ENCODE measurements at places on chromosomes 7 and 10.

DNA sequence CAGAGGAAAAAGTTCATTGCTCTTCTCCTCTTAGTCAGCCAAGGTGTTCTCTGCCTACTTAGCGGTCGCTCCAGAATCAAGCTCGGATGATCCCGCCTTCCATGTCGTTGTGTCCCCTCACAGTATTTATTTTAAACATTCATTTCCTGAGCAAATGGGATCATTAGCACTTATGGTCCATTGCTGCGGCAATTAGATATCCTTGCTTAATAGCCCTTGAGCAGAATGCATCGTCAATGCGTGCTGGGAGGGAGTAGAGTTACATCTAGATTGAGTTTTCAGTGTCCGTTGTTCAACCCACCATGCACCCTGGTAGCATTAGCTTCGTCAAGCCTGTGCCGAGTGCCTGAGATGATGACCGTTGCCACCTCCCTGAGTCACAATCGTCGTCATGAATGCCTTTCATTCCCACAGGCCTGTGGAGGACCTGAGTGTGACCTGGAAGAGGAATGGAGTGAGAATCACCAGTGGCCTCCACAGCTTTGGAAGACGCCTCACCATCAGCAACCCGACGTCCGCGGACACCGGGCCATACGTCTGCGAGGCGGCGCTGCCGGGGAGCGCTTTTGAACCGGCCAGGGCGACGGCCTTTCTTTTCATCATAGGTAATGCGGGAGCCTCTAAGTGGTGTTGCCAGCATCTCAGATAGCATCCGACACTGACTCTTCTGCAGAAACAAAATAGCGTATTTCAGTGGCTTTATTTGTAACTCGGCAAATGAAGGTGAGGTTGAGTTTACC, 650.4 kb downstream of the SDK1 start:
- DNase-seq, result no peak

GRCh38 chr7:5594616-5595544, 171.2 kb upstream of the TNRC18 start:
- no peak for DNase-seq

GRCh38 chr7:113137241-113137640, 18.9 kb upstream of the SMIM30 start:
- no peak for DNase-seq

DNA sequence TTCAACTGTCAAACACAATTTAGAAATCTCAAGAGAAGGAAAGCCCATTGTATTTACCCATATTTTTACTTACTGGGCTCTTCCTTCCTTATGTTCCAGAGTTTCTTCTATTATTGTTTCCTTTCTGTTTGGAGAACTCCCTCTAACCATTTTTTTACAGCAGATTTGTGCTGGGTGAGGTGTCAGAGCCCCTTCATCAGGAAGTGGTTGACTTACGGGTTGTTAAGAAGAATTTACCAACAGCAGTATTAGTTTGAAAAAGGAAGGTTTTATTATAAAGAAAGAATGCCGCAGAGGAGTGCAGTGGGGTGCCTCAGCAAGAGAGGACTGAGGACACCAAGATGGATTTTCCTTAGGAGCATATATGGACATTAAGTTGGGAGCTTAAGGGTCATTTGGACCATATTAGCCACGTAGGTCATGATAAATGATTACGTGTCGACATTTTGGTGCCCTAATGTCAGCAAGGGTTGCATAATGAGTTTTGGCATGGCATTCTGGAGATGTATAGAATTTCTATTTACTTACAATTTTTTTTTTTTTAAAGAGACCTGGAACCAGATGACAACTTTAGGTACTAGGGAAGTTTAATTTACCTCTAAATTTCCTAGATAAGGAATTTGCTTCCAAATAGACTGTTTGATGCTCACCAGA, 6.3 kb upstream of the TBATA start:
- DNase-seq, result no peak

DNA sequence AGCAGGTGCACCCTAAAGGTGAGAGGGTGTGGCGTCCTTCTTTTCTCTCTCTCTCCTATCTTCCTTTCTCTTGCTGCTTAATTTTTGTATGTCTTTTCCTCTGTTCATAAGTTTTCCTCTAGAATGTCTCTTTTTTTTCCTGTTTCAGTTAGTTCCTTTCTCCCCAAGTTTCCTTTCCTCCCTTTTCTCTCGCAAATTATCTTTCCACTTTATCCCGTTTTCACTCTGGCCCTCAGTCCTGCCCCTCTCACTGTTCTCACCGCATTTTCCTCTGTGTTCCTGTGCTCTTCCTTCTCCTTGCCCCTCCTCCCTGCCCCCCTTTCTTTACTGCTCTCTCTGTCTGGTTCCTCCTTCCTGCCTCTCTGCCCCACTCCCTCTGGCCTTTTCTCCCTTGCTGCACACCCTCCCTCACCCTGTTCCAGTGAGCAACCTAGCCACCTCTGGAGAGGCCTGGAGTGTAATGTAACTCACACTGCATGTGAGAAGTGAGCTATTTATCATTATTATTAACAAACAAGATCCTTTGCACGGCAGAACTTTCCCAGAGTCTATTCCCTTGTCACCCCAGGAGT, 158.5 kb downstream of the C10orf105 start:
- no peak for DNase-seq

DNA sequence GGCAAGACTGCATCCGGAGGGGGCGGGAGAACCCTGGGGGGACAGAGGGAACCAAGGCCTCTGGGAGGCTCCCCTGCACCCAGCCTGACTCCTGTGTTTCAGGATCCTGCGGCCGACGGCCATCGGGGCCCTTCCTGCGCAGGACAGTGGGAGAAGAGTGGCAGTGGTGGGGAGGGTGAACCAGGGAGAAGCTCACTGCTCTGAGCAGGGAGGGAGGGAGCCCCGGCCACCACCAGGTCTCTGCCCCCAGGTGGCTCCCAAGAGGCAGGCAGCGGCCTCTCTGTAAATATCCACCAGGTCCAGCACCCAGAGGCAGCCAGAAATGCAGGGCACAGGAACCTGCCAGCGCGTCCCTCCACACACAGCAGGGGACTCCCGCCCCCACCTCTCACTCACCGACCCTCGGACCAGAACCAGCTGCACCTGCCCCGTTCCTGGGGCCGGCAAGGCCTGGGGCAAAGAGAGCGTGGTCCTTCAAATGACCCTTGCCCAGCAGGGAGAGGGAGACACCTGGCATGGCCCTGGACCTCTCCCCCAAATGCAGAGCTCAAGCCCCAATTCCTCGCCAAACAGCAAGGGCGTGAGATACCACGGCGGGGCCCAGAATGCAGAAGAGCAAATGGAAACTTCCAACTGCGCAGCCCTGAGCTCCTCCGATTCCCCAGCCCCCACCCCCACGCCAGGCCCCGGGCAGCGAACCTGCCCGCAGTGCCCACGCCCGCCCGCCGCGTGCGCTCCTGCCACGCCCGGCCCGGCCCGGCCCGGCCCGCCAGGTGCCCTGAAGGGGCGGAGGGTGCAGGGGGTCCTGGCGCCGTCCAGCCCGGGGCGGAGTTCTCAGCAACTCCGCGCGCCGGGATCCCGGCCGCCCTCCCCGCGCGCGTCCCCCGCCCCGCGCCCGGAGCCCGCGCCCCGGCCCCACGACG, 805 bp downstream of the RASGEF1A start:
- DNase-seq, result peak; percentile 24

DNA sequence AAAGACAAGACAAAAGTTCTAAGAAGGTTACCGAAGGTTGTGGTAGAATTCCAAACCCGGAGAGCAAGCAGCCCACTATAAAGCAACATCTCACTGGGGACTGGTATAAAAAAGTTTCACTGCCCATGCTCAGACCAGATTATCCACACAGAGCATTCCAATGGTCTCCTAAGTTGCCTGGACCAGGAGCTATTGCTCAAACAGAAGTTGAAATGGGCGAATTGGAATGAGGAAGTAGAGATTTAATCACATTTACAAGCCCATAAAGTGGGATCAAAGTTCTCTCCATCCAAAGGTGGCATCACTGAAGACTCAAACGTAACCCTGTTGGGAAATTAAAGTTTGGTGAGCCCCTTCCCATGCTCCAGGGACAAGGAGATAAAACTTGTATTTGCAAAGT, 19.8 kb downstream of the OR2F1 start:
- no peak for DNase-seq

DNA sequence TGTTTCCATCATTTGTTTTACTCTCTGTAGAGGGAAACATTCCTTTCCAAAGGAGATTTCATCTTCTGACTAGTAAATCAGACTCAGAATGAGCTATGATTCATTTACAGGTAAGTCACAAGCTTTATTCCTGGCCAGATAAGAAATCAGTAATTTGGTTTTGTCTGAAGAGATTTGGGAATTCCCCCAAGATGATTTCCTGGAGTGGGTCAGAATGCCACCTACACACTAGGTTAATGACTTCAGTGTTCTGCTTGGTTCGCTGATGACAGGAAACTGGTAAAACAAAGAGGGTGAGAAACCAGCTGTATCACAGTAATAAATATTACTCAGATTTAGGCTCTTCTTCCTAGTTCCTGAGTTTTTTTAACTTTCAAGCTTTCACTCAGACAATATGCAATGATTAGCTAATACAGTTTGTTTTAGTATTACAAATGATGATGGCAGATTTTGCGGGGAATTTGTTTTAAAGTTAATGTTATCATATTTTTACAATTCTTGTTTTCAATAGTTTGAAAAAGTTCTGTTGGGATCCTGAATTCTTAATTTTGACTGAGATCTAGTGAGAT, 8.3 kb upstream of the ASZ1 start:
- DNase-seq, result no peak

DNA sequence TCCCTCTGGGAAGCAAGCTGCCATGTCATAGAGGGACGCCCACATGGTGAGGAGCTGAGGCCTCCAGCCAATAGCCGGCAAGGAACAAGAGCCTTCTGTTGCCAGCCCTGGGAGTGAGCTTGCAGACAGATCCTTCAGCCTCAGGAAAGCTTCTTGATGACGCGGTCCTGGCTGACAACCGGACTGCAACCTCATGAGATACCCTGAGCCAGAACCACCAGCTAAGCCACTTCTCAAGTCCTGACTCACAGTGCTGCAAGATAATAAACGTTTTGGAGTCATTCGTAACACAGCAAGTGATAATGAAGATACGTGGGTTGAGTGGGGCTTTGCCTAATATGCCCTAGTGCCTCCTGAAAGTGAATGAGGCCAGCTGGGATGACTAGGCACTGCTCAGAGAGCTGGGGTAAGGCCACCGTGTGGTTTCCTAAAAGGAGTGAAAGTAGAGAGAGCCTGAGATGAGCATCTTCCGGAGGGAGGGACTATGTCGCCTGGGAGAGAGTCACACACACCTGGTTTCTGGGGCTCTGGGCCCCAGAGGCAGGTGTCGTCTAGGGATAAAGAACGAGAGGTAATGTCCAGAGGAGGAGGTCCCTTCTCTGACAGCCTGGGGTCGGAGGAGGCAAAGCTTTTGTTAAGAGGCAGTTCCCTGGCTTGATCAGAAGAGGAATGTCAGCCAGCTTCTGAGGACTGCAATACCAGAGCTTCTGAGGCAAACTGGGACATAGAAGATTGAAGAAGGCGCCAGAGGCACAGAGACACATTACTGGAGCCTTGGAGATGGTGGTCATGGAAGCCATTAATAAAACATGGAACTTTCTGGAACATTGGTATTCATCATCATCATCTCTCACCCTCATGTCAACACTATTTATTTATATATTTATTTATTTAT, 53.6 kb downstream of the PYROXD2 start:
- no peak for DNase-seq

DNA sequence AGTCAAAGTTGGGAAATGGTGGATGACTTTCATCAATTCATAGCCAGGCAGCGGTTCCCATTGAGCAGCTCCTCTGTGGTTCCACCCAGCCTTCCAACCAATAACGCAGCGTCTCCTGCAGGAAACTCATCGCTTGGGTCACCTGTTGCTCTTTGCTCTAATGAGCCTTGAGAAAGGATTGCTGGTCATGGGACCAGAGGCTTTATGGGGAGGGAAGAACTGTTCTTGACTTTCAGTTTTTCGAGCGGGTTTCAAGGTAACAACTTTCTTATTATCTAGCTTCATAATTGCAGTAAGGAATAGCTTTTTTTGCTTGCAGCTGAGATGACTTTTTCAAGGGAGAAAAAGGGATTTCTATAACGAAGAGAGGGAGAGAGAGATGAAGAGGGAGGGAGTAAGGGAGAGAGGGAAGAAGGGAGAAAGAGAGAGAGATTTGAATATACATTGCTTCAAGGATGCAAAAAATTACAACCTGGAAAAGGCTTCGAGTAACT, 405 bp upstream of the ENTPD1 start:
- no peak for DNase-seq

- DNase-seq, result no peak
Measured at GRCh38 chr10:34049469-34049868, 715.0 kb upstream of the NRP1 start.

DNA sequence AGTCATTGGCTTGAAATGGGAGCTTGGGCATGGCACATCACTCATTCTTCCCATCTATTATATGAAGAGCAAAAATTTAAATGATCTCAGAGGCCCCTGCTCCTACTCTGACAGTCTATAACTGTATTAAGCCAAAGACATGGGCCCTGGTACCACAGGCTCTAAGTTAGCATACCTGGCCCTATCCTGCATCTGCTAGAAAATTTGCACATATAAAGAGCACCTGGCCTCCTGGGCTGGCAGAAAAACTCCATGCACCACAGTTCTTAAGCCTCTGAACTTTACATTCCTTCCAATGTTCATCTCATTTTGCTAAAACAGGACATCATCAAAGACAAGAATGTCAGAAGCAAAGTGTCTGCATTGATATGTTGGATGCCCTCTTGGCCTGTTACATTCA, 29.6 kb upstream of the ANK3 start:
- no peak for DNase-seq

- DNase-seq, result no peak
Measured at GRCh38 chr7:36277249-36277542, 112.5 kb upstream of the ANLN start.

- DNase-seq, result no peak
Measured at GRCh38 chr10:71359364-71360046, 37.2 kb upstream of the CDH23 start.

DNA sequence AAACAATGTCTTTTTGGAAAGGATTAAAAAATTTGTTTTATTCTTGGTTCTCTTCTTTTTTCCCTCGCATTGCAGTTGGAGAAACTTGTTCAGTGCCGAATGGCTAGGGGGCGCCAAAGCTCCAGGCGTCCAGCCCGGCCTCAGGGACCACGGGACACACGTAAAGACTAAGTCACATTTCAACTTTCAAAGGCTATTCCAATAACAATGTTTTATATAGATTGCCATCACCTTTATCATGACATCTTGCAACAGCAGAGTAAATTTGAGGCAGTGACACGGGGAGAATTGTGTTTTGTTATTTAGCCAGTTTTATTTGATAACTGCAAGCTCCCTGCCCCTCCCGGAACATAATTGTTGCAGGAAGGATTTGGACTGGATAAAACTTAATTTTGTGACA, 2.2 kb upstream of the IGFBP3 start:
- DNase-seq, result peak; percentile 25

DNA sequence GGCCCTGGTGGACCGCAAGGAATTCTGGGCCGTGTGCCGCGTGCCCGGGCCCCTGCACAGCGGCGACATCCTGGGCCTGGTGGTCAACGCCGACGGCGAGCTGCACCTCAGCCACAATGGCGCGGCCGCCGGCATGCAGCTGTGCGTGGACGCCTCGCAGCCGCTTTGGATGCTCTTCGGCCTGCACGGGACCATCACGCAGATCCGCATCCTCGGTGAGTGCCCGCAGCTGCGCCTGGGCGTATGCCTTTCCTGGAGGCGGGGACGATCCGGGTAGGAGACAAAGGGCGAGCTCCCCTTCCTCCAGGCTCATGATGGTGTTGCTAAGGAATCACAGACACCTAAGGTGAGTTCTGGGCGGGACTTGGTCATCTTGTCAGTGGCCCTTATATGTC, 91.5 kb downstream of the NEURL1 start:
- DNase-seq, result no peak

Measured in activated T-helper 1 cell treated with anti-CD3 and anti-CD28 coated beads, Interleukin-2, amount 50 U/mL, for 16 hours (primary cell).